ENCODE measurements at places on chromosomes 4 and X. TPM values are rescaled to one million over a fixed set of nuclear protein-coding genes. Genes with fewer than 3 reads are reported as not detected.

FMR1NB gene
- polyA plus RNA-seq, result not detected

IL1RAPL1 gene
- polyA plus RNA-seq, result not detected

SMARCA1 gene
- polyA plus RNA-seq, result 71.8 TPM

DNA sequence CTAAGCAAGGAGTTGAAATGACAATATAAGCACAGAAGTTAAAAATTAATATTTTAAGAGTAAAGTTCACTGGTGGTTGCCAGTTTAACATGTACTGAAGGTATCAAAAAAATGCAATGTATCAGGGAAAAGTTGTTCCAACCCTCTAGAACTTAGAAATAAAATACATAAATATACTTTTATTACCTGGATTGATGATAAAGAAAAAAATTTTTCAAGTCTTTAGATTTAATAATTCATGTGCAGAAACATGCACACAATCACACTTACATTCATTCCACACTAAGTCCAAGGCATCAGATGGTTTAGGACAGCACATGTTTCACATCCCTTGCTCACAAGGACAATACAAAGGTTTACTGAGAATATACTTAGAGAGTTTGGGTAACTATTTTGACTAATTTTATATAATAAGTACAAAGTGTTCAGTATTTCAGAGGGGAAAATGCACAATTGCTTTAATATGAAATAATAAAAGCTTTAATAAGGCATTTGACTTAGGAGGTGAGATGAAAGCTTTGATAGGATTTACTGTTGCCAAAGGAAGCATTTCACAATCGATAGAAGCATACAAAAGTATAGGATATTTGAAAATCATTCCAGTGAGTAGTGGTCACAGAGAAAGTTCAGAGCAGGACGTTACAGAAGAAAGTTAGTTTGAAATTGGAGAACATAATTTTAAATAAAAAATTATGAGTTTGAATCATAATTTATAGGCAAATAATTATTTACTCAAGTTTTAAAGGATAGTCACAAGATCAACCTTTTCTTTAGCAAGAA lies 392 bp upstream of the UGT2A3 start:
- no peak for DNase-seq

DNA sequence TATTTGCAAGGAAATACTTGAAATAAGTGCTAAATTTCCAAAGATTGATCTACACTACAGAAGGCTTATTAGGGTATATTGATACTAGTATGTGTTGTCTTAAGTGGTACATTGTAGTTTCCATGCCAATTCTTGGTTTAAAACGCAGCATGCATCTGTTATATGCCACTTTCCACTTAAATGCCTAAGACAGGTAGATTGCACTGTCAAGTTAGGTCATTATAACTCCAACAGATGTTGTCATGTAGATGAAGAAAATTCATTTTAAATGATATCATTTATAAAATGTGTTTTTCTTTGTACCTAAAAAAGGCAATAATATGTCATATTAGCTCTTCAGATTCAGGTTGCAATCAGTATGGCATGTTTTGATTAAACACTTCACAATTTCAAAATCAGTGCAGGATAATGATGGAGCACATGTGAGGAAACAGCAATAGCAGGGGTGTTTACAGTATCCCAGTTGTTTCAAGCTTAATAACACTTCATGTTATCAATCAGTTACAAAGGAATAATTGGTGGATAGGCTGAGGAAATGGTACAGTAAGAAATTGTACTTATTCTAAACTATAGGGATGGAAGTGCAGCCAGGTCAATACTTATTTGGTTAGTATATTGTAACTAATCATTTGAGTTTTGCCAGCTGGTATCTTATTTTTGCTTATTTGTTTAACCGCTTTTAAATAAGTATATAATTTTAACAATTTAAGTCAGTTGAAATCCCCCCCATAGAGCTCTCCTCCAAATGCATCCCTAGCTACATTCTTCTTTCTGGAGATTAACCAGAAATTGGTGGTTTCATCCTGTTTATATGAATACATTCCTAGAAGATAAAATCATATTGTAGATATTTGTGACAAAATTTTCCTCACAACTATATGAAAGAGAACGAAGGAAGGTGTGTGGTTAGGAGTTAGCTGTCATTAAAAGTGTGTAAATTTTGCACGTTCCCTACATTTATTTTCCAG lies 454.4 kb upstream of the ATOH1 start:
- DNase-seq, result no peak

DNA sequence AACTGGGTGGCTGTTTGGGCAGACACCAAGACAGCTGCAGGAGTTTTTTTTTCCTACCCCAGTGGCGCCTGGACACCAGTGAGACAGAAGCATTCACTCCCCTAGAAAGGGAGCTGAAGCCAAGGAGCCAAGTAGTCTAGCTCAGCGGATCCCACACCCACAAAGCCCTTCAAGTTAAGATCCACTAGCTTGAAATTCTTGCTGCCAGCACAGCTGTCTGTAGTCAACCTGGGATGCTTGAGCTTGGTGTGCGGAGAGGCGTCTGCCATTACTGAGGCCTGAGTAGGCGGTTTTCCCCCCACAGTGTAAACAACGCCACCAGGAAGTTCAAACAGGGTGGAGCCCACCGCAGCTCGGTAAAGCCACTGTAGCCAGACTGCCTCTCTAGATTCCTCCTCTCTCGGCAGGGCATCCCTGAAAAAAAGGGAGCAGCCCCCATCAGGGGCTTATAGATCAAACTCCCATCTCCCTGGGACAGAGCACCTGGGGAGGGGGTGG lies 171.4 kb downstream of the ARHGEF9 start:
- no peak for DNase-seq

- no peak for DNase-seq
These were observed 799.5 kb upstream of the ADGRL3 start for GRCh38 chr4:60400593-60400992.

GRCh38 chr4:3418029-3418762 lies 23.6 kb upstream of the HGFAC start:
- DNase-seq, result no peak

- DNase-seq, result no peak
These were observed 197.1 kb upstream of the GIMD1 start for GRCh38 chr4:106565727-106566126.

- DNase-seq, result no peak
These were observed 4.4 kb downstream of the CFP start for GRCh38 chrX:47625365-47625764.

Data from A549 (cell line).